ENCODE measurements at places on chromosomes 7 and 10.

GRCh38 chr10:107865691-107866090 lies 701.2 kb upstream of the SORCS1 start:
- no peak for DNase-seq

- no peak for DNase-seq
Measured at GRCh38 chr10:43912469-43912868, 263.8 kb upstream of the ZNF32 start.

- DNase-seq, result no peak
Measured at GRCh38 chr7:30559611-30560010, 35.1 kb upstream of the GARS1 start.

- no peak for DNase-seq
Measured at GRCh38 chr10:123553810-123554430, 112.2 kb upstream of the GPR26 start.

DNA sequence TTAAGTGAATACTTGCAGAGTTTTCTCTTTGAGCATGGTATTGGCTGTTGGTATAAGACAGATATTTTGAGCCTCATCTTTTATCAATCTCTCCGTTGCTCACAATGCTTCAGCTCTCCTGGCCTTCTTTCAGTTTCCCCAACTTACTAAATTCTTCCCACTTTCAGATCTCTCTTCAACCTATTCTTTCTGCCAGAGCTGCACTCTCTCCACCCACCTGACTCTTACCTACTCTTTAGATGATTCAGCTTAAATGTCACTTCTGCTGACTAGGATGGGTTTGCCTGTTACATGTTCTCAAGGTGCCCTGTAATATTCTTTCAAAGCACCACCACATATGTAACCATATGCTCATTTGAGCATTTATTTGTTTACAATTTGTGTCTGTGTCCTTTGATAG lies 1.6 kb downstream of the EXOSC1 start:
- DNase-seq, result no peak

- no peak for DNase-seq
Measured at GRCh38 chr7:131511774-131512535, 44.5 kb downstream of the PODXL start.

DNA sequence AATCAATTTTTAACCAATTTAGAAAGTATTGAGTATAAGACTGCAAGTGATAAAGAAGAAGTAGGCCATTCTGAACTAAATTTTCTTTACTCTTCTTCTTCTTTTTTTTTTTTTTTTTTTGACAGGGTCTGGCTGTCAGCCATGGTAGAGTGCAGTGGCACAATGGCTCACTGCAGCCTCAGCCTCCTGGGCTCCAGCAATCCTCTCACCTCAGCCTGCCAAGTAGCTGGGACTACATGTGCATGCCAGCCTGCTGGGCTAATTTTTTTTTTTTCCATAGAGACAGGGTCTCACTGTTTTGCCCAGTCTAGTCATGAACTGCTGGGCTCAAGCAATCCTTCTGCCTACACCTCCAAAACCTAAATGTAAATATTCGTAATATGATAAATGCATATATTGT lies 63.2 kb downstream of the DGKB start:
- DNase-seq, result no peak

DNA sequence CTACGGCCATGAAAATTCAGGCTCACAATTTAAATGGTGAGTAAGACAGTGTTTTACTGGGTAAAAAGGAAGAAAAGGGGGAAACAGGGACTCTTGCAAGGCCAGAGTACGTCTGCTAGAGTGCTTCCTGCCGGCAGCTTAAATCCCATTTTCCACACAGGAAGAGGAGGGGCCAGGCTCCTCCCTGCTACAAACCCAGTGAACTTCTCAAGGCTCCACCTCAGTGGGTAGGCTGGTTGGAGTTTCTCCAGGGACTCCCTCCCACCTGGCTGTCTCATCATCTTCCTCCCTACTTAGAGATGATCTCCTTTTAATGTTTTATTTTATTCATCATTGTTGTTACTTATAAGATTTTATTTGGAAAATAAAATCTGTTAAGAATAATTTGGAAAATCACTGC lies 62.6 kb upstream of the SEMA3C start:
- DNase-seq, result no peak

GRCh38 chr7:1928645-1929348 lies 258.7 kb downstream of the ELFN1 start:
- no peak for DNase-seq

- DNase-seq, result no peak
Measured at GRCh38 chr7:42689626-42690025, 222.2 kb downstream of the C7orf25 start.

DNA sequence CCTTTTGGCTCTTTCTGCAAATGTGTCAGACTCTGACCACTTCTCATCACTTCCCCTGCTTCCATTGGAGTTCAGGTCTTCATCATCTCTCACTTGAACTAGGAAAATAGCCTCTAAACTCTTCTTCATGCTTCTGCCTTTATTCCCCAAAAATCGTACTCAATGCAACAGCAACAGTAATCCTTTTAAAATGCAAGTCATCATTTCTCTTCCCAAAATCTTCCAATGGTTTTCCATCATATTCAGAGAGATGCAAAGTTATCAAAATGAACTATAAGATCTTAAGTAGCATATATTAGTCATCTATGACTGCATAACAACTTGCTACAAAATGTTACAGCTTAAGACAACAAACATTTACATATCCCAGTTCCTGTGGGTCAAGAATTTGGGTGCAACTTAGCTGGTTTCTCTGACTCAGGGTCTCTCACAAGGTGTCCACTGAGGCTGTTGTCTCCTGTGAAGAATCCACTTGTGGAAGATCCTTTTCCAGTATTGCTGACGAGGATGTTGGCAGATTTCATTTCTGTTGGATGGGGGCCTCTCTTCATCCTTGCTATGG lies 31.0 kb upstream of the ETV1 start:
- no peak for DNase-seq

GRCh38 chr7:117479225-117480054 lies at the start of gene CFTR:
TSS of gene CFTR (plus strand) at chr7:117480025. CDS start at chr7:117480095, 70 bp downstream.
- DNase-seq, result no peak

GRCh38 chr10:13765641-13766341 lies 179.0 kb downstream of the PRPF18 start:
- no peak for DNase-seq

DNA sequence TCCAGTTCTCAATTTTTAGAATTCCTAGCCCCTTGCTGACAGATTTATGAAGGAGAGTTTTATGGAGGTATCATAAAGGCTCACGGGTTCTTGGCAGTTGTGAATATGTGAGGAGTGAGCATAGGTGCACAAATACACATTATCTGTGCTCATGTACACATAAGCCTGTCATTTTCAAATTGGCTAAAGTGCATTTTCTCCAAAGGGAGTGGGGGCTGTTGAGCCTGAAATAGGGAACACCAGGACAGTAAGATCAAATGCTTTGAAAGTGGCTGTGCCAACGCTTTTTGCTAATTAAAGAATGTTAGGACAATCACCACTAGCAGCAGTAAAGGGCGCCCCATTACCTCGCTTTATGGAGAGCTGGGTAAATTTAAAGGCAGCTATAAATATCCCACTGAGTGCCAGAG lies 8.3 kb upstream of the LRRC4 start:
- DNase-seq, result no peak

DNA sequence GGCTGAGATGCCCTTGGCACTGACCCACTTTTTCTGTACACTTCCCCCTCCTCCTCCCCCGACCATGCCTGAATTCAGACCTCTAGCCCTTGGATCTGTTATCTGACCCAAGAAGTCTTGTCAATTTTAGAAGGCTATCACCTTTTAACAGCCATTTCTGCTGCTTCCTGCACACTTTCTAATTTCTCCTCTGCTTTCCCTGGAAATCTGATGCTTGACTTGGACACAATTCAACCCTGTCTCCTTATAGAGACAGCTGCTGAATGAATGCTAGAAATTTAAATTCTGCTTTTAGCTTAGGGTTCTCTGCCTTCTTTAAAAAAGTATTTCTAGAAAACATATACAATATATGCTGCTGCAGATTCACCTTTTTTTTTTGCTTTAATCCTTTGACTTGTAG lies 417.9 kb upstream of the KLF6 start:
- DNase-seq, result no peak

DNA sequence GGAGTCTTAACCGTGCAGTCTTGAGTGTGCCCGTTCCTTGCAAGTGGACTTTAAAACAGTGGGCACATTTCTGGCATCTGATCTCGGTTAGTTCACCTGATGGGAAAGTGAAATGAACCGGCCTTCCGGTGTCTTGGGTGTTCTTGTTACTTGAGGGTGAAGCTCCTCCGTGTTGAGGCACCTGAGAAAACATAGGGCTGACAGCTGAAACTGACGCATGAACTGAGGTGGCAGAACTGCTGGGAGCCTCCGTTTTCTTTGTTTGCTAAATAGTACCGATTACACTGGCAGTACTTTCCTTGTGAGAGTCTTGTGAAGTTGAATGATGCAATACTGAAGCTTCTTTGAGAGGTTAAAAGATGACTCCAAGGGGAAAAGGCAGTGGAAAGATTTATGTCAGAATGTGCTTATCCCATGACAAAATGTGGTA lies 62.8 kb upstream of the SAMD8 start:
- no peak for DNase-seq

- no peak for DNase-seq
Measured at GRCh38 chr7:36202398-36202797, 49.3 kb downstream of the EEPD1 start.

GRCh38 chr7:131021460-131021859 lies 287.5 kb upstream of the KLF14 start:
- no peak for DNase-seq

DNA sequence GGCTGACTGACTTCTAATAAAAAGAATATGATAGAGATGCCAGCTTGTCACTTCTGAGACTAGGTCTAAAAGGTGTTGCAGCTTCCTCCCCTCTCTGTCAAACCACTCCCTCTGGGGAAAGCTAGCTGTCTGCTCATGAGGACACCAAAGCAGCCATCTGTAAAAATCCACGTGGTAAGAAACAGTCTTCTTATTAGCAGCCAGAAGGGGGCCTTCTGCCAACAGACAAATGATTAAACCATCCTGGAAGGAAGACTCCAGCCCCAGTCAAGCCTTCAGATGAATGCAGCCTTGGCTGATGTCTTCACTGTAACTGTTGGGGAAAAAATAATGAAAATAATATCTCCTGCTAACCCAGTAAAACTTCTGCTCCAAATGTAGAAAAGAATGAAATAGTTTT lies 41.9 kb upstream of the DAGLB start:
- DNase-seq, result no peak

DNA sequence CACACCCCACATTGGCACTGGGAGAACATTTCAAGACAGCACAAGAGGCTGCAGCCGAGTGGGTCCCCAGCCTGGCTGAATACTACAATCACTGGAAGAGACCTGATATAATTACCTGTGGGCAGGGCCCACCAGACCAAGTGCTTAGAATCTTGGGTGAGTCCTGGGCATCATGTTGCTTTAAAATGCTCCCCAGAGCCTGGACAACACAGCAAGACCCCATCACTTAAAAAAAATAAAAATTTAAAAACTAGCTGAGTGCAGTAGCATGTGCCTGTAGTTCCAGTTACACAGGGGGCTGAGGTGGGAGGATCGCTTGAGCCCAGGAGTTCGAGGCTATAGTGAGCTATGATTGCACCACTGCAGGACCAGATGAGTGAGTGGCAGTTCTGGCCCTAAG lies 28.1 kb downstream of the FAM171A1 start:
- DNase-seq, result no peak

GRCh38 chr10:65394502-65395297 lies 1531.1 kb upstream of the LRRTM3 start:
- no peak for DNase-seq

DNA sequence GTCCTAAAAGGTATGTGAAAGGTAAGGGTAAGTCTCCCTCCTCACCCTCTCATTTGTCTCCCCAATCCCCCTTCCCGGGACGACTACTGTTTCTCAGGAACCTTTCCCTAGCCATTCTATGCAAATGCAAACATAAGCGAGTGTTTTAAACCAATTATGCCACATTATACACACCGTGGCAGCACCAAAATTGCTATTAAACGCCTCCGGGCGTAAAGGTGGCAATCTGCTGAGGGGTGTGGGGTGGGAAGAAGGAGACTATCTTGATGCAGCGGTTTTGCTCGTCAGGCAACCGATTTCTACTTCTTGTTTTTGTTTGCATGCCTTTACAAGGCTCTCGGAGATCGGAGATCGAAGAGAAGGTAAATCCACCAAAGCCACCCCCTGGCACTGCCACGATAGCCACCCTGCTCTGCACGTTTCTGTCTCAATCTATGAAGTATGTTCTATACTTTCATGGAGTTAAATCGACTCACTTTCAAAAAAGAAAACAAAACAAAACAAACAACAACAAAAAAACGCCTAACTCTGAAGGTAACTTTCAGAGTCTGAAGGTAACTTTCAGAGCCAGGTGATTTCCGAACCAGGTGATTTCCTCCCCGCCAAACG lies 46.0 kb upstream of the CDK1 start:
- no peak for DNase-seq

- DNase-seq, result no peak
Measured at GRCh38 chr7:19958309-19958896, 185.0 kb upstream of the TMEM196 start.

GRCh38 chr10:114691442-114691941 lies 33.4 kb upstream of the ABLIM1 start:
- DNase-seq, result no peak

DNA sequence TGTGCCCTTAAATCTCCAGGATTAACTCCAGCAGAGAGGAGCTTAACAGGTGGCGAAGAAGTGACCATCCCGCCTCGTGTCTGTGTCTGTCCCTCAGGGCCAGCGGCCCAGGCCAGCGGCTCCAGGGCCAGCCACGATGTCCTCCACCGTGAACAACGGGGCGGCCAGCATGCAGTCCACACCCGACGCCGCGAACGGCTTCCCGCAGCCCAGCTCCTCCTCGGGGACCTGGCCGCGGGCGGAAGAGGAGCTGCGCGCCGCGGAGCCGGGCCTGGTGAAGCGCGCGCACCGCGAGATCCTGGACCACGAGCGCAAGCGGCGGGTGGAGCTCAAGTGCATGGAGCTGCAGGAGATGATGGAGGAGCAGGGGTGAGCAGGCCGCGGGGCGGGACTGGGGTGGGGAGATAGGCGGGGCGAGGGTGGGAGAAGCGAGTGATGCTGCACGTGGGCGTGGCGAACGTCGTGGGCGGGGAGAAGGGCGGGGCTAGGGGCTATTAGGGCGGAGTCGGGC lies 33.3 kb downstream of the SRRM3 start:
- peak; percentile 21 for DNase-seq

DNA sequence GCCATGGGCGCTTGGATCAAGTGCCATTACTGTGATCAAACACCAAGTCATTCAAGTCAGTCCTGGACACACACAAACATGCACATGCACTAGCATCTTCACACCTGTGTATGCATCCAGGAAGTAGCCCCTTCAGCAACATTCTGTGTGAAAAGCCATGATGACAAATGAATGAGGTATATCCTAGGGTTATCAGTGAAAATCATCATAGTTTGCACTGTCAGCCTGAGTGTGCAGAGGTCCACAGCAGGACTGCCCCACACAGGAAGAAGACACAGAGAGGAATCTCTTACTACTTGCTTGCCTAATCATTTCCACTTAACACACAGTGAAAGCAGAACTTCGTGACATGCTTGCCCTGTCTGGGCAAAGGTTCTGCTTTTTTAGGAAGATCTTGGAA lies 184.0 kb upstream of the ADO start:
- no peak for DNase-seq

- no peak for DNase-seq
Measured at GRCh38 chr10:107687701-107688100, 523.2 kb upstream of the SORCS1 start.

GRCh38 chr10:89295597-89295996 lies 6.2 kb upstream of the IFIT2 start:
- no peak for DNase-seq

GRCh38 chr10:10824591-10825148 lies 193.0 kb upstream of the CELF2 start:
- no peak for DNase-seq

Data from stimulated activated CD4-positive, alpha-beta T cell treated with anti-CD3 and anti-CD28 coated beads, Interleukin-1b, Interleukin-23, amount 100 ng/mL, for 1 hour (primary cell).